8988T (cell line): ENCODE measurements at places on chromosomes 11 and 22.

DNA sequence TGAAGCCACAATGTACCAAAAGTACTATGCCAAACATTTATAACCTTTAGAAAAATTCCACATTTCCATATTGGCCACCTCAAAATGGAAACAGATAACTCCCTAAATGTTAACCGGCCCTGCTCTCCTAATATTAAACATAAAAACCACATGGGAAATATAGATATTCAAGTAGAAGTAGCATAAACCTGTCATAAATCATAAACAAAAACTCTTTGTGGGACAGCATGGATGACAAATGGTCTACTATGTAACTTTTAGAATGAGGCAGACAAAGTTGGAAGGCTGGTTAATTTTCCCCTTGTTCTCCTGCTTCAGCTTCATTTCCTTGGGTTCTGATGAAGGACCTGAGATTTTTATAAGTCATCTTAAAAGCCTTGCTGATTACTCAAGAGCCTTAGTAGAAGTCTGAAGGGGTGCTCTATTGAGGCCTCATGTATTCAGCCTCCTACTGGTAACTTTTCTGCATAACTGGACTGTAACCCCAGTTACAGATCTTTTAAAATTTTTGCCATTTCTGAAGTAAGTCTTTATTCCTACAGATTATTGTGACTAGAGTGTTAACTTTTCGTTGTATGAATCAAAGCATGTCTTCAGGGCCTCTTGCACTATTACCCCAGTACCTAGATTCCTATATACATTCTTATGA is 116.4 kb downstream of the STIM1 start:
- no peak for DNase-seq

DNA sequence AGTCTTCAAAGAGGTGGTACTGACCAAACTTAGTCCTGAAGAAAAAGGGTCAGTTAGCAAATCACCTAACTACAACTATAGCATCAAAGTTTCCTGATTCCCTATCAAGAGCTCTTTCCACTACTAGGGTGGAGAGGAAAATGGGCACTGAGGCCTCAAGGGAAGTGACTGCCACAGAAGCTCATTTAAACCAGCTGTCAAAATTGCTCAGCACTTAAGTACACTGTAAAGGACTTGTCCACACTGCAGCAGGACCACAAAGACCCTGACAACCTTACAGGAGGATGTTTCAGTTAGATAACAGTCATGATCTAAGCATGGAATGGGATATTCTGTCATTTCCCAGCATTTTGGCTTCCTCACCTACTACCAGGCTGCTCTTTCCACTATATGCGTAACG is 33.0 kb downstream of the FAM168A start:
- DNase-seq: no peak

- DNase-seq: no peak
Observed at GRCh38 chr11:113273720-113274119, 40.7 kb upstream of the TTC12 start.

GRCh38 chr11:122649116-122649515 is 6.4 kb upstream of the UBASH3B start:
- no peak for DNase-seq

GRCh38 chr11:77129842-77130756 is 2.1 kb downstream of the MYO7A start:
- no peak for DNase-seq

DNA sequence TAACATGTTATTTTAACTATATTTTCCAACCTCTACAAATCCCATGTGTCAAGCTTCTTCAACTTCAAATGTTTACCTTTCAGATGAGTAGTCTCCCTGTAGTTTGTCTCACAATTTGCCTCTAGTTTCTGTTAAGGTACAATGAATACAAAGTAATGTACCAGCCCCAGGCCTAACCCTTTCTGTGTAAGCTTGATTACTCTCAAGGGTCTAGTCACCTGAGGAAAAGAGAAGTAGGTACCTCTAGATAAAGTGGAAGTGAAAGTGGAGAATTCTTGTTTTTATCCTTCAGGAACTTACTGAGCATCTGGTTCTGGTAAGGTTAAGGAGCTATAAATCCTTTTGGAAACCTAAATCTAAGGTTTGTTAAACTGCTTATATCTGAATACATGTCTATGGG is at the start of gene OR51A7:
OR51A7 (plus strand) TSS at position 300 of the 400 bp plus-strand sequence. CDS start 3,587 bp downstream, outside the sequence.
- DNase-seq: no peak

- DNase-seq: no peak
Observed at GRCh38 chr11:105935791-105936190, 86.2 kb downstream of the MSANTD4 start.

DNA sequence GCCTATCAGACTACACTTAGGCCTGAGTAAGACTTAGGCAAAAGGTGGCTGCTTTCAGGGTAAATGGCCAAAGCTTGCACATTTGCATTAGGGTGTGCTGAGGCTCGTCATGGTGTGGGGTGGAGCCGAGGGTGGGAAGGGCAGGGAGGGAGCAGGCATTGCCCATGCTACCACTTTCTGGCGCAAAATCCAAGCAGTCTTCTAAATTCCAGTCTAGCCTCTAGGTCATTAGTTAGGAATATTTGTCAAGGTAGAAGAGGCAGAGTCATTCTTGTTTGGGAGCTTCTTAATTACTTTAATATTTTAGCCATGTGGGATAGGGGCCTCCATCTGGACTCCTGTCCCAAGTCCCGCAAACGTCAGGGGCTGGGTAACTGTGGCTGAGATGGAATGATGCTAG is 28.6 kb downstream of the SCUBE1 start:
- DNase-seq: no peak

DNA sequence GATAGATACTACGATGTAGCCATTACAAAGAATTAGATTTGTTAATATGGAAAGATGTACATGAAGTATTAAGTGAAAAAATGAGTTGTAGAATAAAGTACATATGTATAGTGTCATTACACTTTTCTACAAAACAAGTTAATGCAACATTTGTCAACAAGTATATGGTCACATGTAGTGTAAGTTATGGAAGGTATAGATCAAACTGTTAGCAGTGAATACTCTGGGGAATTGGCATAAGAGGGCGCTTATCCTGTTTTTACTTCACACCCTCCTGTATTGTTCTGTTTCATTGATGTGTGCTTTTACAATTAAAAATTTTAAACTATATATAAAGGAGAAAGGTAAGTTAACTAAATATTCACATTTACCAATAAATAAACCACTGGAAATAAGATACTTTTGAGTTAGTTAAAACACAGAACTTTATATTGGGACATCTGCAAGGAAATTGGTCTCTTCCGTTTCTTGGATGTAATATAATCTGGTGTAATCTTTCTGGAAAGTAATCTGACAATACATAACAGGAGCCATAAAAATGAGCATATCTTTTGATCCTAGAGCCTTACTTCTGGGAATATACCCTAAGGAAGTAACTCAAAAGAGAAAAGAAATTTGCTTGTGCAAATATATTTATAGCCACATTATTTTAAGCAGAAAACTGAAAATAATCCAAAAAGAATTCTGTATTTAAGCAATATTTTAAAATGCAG is 34.5 kb downstream of the CSTPP1 start:
- DNase-seq: no peak

DNA sequence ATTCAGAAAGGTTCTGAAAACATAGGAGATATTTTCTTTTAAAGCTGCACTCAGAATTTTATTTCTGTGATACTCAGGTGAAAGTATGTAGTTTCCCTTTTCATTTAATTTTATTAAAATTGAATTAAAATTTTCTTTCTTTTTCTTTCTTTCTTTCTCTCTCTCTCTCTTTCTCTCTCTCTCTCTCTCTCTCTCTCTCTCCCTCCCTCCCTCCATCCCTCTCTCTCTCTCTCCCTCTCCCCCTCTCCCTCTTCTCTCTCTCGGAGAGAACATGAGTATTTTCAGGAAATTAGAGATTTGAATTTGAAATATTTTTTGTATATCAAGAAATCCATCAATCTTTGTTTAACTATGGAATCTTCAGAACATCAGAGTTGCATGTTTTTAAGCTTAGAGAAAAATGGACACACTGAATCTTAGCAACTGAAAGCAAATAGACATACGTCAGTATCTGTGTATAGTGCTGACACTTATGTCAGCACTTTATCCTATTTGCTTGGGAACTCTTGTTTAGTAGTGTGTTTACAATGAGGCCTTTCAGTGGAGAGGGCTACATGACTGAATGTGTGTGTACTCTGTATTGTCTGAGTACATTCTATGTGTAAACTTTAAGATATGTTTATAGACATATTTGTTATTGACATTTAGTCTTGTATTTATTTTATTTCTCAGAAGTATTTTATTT is 44.5 kb downstream of the PDE3B start:
- no peak for DNase-seq

- no peak for DNase-seq
Observed at GRCh38 chr11:107078375-107078774, 60.1 kb upstream of the GUCY1A2 start.

DNA sequence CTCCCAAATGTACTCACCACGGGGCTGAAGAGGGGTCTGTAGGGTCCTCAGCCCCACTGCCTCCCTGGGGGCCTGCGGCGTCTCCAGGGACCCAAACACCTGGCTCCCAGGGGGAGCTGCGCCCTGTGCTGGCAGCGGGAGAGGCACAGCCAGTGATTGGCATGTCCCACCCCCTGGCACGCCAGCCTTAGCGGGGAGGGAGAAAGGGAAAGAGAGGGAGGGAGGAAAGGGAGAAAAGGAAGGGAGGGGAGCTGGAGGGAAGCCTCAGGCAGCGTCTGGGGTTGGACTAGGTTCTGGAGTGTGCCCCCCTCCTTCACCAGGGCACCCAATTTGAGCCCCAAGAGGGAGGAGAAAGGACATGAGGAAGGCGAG is at the start of gene CHRM1:
CHRM1 (minus strand) TSS at position 163 of the 372 bp plus-strand sequence. CDS start 10,263 bp downstream, outside the sequence.
- DNase-seq: peak; percentile 86

DNA sequence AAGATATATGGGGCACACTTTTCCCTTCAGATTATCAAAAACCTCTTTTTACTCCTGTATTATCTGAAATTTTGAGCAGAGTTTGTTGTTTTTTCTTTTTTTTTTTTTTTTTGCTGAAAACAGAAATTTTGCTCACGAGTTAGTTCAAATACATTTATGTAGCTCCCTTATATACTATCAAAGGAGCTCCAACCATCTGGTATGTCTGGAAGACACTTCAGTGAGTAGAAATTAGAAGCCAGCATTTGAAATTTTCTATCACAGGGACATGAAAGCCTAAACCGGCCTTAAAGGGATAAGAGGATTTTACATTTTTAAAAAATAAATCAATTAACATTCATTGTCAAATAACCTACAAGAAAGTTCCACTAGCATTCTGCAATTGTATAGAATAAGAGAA is 73.3 kb downstream of the DDIAS start:
- DNase-seq: no peak

GRCh38 chr11:122232985-122233384 is 117.0 kb upstream of the BLID start:
- no peak for DNase-seq

DNA sequence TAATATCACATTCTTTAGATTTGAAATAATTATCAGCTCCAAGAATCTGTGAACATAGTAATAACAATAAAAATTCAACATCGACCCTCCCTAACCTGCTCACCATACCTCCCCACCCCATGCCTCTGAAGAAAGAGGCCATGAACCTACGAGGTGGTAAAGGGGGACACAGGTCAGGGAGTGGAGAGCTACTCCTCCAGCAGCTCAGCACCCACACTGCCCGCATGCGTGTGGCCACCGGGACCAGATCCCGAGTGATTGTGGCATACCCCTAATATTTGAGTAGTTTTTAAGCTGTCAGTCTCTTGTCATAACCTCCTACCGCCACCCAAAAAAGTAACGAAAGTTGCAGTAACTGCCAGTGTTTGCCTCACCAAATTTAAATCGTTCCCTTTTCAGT is 16.8 kb upstream of the ADSL start:
- no peak for DNase-seq

- no peak for DNase-seq
Observed at GRCh38 chr22:28015676-28016601, 96.9 kb upstream of the PITPNB start.

GRCh38 chr11:68724293-68724692 is 27.0 kb downstream of the TESMIN start:
- DNase-seq: no peak

DNA sequence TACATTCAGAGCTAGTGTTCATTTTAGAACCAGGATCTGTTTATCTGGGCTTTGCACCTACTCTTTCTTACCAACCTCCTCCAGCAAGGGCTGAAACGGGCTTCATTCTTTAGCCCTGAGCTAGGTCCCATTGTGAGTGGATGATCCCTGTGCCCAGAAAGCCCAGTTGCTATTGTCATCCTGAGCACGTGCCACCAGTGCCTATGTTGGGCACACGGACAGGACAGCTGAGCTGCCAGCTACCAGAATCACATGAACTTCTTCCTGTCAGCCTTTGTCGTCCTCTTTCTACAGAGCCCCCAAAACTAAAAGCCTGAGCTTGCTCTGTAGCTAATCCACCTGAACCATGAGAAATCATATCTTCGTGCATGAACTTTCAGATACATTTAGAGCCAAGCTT is 74.4 kb upstream of the NTM start:
- no peak for DNase-seq

DNA sequence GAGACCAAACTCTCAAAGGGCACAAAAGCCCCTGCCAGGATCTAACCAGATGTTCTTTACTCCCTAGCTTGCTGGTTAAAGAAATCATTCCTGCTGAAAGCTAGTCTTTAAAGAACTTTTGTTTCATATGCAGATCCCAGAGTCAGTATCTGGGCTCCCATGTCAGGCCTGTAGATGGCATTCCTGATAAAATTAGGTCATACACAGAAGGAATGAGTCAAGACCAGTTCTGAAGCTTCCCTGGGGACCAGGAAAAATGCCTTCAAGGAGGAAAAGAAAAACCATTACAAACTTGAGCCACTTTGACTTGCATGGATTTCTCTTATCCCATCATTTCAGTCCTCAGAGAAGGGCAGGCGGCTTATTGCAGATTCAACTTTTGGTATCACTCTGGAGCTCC is 5.9 kb downstream of the DBX1 start:
- DNase-seq: no peak

GRCh38 chr11:97361812-97362378 is 972.1 kb downstream of the JRKL start:
- no peak for DNase-seq

- no peak for DNase-seq
Observed at GRCh38 chr11:94144216-94144615, 15.6 kb downstream of the PANX1 start.

DNA sequence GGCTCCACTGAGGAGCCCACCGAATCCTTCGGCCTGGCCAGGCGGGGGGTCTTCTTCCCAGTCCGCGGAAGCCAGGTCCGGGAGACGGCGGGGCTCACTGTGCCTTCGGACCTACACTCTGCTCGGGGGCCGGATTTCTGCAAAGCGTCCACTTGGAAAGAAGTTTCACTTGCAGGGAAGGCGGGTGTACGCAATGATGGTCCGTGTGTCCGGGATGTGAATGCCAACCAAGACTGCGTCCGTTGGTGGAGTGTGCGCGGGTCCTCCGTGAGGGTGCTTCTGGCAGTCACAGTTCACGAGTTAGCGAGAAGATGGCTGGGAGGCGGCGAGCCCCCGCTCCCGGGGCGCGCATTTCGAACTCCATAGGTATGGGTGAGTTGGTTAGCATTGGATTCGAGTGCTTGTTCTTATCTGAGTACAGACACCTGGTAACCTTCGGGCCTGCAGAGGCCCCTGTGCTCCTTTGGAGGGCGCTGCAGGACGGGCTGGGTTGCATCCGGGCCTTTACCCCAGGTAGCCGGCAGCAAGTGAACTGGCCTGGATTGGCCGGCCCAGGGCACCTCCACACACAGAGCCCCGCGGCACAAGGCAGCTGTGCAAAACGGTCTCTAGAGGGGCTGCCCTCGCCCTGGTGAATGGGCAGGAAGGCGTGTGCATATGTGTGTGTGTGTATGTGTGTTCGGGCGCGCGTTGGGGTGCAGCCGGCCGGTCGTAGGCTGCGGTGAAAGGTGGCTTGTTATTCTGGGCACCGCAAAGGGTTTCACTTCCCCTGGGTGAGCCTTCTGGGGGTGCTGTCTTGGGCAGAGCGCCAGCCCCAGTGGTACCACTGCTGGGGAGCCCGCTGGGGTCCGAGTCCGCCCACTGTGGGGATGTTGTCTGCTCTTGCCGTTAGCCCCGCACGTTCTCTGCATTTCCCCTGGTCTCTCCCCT is 13.3 kb upstream of the CYP2R1 start:
- DNase-seq: no peak
